ENCODE measurements at places on chromosomes 5 and 9. TPM values are rescaled to one million over a fixed set of nuclear protein-coding genes. Genes with fewer than 3 reads are reported as not detected.

SHC3 gene
- 15.3 TPM for total RNA-seq

PAEP gene
- not detected for total RNA-seq

SH3GL2 gene
- 0.72 TPM for total RNA-seq

IFNA8 gene
- not detected for total RNA-seq

MARVELD2 gene
- 1.1 TPM for total RNA-seq

LCN2 gene
- not detected for total RNA-seq

ENTREP1 gene
- 0.14 TPM for total RNA-seq

C5orf52 gene
- total RNA-seq: not detected

PCSK5 gene
- 1.8 TPM for total RNA-seq

N4BP3 gene
- total RNA-seq: 0.43 TPM

IL13 gene
- not detected for total RNA-seq

DOK3 gene
- total RNA-seq: 2.2 TPM

PAX5 gene
- total RNA-seq: not detected

INSL6 gene
- not detected for total RNA-seq

KIF24 gene
- 0.66 TPM for total RNA-seq

TNFAIP8 gene
- total RNA-seq: 44.0 TPM

SHOC1 gene
- total RNA-seq: 0.14 TPM

GFI1B gene
- not detected for total RNA-seq

OTP gene
- total RNA-seq: not detected

LOX gene
- total RNA-seq: 92.5 TPM

PCA3 gene
- total RNA-seq: not detected

HNRNPAB gene
- total RNA-seq: 107 TPM

CATSPER3 gene
- not detected for total RNA-seq

APBA1 gene
- total RNA-seq: 9.2 TPM

All from placental pericyte (primary cell).